ENCODE measurements at places on chromosomes 5 and 9.
A peak's percentile ranks its signal among the peaks of the same experiment; 100 is the strongest.

- no peak for DNase-seq
These were observed 46.1 kb downstream of the ZNF618 start for GRCh38 chr9:113922160-113922559.

- DNase-seq = no peak
These were observed 79.9 kb downstream of the SMIM23 start for GRCh38 chr5:171865471-171865870.

DNA sequence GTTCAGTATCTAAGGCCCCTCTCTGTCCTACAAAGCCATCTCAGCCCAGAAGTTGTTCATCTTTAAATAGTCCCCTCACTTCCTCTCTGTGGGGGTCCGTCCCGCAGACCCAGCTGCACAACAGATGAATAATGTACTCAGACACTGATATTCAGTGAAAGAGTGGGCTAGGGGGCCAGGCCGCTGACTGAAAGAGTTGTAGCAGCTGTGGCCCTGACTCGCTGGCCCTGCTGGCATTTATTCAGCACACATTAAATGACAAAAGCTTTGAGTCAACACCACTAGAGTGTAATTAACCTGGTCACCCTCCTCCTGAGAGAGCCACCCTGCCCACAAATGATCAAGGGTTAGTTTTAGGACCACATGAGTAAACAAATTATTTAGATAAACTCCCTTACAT, 76.3 kb downstream of the MED10 start:
- no peak for DNase-seq

DNA sequence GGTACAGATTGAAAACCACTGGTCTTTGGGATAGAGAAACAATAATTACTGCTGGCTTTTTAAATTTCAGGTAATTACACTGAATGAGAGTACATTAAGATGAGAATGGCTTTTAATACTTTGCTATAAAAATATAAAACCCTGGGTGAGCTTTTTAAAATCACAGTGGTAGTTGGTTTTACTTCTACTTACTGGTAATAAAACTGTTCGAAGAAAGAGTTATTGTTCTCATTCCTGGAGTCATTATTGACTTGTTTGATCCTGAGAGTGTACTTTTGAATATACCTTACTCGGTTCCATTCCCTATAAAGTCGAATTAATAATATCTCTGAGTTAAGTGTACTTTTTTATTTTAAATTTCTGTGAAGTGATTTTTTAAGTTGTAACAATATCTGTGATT, 21.5 kb downstream of the MELK start:
- DNase-seq = no peak

DNA sequence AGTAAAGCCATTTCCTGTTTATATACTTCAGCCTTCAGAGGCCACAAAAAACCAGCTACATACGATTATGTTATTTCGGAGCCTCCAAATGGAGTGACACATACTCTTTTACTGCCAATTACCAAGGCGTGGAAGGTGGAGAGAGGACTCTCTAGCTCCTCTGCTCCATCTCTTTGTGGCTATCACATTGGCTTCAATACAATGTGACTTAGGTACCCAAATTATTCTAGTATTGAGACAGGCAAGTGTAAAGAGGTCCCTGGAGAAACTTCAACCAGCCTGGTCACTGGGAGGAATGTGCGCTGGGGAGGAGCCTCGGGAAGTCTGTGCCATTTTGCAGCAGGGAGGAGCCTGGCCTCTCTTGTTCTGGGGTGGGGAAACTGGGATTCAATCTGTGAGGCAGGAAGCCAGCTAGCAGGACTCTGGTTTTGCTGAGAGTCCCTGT, 85.8 kb upstream of the TAS2R1 start:
- no peak for DNase-seq

- no peak for DNase-seq
These were observed 214.9 kb upstream of the WWC1 start for GRCh38 chr5:168076561-168076991.

GRCh38 chr9:4665357-4665756, 923 bp downstream of the SPATA6L start:
- no peak for DNase-seq

DNA sequence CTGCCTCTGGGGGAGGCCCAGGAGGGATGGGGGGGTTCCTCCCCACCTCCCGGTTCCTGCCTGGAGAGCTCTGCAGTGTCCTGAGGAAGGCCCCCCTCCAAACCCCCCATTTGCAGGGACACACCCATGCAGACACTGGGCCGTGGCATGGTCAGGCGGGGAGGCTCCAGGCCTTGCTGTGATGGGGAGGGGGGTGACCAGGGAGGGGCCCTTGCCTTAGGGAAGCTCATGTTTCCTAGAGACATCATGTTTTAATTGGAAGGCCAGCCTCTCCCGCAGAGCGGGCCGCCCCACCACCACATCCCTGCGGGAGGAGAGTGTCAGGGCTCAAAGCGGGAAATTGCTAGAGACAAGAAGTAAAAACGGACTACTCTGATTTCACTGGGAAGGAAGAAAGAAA, 12.0 kb downstream of the PRRX2 start:
- DNase-seq = no peak

DNA sequence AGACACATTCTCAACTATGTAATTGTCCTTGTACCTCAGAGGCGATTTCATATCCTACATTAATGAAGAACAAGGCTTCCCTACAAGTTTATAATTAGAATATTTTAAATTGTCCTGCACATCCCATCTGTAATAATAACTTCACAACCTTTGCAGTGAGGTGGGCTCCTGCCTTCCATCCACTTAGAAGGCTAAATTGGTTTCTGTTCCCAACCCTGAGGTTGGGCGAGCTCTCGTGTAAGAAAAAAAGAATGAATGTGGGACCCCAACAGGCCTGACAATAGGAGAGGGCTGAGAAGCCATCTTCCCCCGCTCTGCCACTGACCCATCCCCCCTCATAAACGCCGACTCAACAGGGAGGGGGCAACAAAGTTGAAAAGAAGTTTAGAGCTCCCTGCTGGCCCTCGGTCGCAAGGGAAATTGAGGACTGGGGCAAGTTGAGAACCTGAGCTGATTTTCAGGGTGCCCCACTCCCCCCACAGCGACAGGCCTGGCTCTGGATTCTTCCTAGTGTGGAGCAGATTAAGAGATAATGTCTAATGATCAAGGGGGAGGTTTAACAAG, 9.4 kb downstream of the BARHL1 start:
- no peak for DNase-seq

- no peak for DNase-seq
These were observed 165.0 kb upstream of the FBXL17 start for GRCh38 chr5:108546939-108547338.

- no peak for DNase-seq
These were observed 140.3 kb upstream of the SPEF2 start for GRCh38 chr5:35477321-35477720.

DNA sequence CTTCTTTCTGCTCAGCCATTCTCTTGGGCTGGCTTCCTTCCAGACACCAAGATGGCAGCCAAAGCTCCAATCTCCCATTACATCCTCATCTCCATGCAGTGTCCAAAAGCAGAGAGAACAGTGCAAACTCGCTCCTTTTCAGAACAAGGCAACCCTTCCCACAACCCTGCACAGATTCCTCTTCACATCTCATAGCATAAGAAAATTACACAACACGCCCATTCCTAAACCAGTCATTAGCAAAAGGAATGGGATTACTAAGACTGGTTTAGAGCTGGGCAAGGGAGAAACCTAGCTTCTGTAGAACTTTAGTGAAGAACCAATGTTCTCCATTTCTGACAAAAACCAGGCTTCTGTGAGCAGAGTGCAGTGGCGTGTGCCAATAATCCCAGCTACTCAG, 51.5 kb upstream of the CTNNA1 start:
- no peak for DNase-seq

GRCh38 chr9:129467739-129468666, 152.9 kb downstream of the C9orf50 start:
- no peak for DNase-seq

DNA sequence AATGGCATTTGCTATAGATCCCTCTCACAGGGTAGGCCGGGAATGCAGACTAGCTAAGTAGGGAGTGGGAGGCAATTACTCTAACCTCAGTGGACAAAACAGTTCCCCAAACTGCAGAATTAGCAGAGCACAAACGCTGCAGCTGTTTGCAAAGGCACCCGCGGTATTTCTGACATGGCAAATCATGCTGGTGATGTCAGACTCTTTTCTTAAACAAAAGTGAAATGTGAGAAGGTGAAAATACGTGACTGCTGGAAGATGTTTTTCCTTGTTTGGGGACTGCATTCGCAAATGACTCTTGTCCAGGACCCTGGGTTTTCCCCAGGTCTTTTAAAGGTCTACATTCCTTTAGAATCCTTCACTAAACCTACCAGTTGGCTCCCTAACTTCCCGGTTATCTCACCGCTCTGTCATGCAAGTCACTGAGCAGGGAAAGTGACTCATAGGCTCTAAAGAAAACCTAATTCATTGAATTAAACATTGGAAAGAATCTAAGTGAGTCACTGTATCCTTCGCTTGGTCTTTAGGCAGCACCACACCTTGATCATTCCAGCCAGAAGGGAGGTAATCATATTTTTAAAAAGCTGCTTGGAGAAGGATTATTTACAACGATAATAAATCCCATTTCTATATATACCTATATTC, 91.5 kb upstream of the DNAH5 start:
- no peak for DNase-seq

DNA sequence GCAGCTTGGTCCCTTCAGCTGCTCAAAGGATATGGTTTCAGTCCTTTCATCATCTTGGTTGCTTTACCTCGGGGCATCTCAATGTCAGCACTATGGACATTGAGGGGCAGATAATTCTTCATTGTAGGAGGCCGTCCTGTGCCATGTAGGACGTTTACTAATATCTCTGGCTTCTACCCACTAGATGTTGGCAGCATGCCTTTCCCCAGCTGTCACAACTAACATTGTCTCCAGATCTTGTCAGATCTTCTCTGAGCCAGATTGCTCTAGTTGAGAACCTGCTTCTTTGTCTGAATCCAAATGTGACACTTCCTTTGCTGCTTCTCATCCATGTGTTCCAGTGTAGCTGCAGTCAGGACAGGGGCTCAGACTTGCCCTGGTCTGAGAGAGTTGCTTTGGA, 10.3 kb downstream of the PTPA start:
- DNase-seq = no peak

DNA sequence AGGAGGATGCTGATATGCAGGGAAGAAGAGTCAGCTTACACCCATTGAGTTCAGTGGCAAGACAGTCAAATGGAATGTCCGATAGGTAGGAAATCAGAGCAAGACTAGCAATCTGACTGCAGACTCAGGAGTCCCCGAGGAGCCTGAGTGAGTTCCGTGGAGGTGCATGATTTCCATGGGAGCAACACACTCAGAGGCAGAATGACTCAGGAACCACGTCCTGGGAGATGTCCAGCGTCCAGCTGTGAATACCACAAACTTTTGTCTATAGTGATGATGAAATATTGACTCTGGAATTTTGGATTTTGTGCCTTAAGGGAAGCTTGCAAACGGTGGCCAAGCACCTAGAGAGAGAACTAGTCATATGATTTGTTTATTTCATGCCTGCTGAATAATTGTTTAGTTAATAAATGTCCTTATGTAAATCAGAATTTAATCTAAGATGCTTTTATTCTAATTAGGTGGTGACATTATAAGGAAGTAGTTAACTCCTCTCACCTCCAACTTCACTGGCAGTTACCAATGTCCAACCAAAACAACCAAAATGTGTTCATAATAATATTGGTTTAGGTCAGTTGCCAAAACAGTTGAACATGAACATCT, 100.4 kb downstream of the PDE4D start:
- DNase-seq = no peak

DNA sequence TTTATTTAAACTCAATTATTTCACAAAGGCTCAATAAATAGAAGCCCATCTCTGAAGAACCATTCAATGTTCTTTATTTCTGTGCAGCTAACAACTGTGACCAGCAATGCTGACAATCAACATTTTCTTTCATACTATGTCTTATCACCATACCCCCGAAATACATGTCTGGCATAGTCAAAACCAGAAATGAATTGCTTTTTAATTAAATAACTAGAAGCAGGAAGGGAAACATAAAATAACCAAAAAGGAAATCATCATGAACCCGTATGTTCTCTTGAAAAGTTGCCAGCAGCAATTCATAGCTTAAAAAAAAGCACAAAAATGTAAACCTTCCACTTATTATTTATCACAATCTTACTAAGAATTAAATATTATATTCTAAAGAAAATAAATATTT, 212.4 kb downstream of the TMEM232 start:
- DNase-seq = no peak

- DNase-seq = no peak
These were observed 1952.6 kb upstream of the WWC1 start for GRCh38 chr5:166338801-166339200.

DNA sequence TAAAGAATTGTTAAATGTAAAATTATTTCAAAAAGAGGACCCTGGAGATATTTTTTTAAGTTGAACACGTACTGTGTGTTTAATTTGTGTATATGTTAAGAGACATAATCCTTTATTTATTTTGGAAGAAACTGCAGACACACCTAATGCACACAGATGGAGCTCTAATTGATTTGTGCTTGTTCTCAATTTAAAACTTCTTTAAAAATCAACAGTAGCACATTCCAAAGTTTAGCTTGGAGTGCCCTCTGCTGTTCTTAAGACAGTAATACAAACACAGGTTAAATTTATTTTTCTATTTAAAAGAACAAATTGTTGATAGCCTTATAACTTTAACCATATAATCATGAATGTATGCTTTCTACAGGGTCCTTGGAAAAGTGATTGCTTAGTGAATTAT, 277.6 kb upstream of the ADAMTS16 start:
- peak; percentile 5 for DNase-seq

DNA sequence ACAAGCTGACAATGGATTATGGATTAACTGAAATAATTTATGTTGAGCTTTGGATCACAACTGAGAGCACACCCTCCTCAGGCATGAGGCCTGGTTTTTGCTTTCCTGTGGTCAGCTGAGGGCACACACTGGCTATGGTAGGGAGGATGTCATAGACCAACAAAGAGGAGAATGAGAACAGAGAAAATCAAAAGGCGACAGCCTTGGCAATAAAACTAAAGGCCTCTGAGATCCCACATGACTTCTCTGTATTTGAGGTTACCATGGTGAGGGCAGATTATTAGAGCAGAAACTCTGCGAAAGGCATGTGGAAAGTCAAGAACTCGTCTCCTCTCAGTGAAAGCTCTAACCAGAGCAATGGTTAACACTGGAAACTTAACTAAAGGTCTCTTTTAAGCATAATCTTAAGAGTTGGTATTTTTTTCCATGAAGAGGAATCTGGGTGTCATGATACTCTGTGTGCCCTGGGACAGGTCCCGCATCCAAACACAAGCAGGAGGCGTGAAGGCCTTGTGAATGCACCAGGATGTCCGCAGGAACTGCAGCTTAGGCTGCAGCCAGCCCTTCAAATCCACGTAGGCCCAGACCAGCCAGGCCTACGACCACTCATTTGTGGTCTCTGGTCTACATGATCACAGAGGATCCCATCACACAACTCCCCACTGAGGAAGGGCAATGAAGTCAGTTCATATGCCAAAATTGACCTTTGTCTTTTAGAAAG, 12.4 kb upstream of the MEIKIN start:
- DNase-seq = no peak

- no peak for DNase-seq
These were observed 458.7 kb downstream of the EBF1 start for GRCh38 chr5:158641016-158641415.

DNA sequence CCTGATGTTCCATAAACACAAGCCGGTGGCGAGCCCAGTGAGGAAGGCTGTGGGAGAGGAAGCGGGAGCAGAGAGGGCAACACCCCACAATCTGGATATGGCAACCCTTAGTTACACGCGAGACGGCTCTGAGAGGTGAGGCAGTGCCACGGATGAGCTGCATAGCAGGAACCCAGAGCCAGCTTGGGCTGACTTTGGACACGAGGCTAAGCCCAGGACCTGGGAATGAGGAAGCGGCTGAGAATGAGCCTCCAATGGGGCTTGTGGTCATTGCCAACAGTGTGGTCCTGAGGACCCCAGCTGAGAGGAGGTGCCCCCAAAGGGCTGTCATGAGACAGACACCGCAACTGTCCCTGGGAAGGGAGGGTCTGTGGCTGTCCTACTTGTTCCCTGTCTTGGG, 160.0 kb upstream of the SMIM23 start:
- DNase-seq = no peak

All from COR-L47 (cell line).